Stimulated activated CD8-positive, alpha-beta memory T cell treated with anti-CD3 and anti-CD28 coated beads, Interleukin-2, amount 100 ng/mL, for 1 hour (primary cell): ENCODE measurements at places on chromosomes 5 and 9.

- no peak for DNase-seq
Measured at GRCh38 chr5:616484-617039, 4.4 kb downstream of the CEP72 start.

DNA sequence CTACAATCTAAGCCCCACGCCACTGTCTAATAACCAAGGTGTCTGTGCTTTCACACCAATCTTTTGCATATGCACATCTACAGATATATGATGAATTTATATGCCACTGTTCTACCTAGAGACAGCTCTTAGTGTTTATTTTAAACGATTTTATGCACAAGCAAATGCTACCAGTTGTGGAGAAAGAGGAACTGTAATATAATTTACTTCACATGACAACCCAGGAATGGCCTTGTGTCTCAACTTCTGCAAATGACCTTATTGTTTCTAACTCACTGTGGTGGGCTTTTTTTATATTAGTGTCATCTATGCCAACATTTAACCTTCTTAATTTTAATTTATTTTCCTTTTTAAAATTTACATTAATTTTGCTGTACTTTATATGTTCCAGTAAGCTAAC is 531.1 kb upstream of the TLE4 start:
- no peak for DNase-seq

DNA sequence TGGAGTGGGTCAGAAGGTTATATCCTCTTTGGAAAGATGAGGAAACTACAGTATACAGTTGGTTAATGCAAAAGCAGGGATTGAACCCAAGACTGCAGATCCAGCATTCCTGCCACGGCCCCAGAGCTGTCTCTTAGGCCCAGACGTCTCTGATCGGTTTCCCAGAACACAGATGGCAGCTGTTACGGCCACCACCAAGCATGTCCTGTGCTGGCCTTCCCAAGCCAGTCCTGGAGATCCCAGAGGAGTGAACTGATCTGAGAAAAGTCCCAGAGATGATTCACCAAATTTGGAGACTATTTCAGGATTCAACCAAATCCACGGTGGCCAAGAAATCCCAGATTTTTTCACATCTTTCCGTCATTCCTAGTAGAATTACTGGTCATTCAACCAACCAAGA is 20.1 kb downstream of the TNIP1 start:
- no peak for DNase-seq

- DNase-seq = no peak
Measured at GRCh38 chr9:69497816-69498215, 172.8 kb downstream of the ENTREP1 start.

DNA sequence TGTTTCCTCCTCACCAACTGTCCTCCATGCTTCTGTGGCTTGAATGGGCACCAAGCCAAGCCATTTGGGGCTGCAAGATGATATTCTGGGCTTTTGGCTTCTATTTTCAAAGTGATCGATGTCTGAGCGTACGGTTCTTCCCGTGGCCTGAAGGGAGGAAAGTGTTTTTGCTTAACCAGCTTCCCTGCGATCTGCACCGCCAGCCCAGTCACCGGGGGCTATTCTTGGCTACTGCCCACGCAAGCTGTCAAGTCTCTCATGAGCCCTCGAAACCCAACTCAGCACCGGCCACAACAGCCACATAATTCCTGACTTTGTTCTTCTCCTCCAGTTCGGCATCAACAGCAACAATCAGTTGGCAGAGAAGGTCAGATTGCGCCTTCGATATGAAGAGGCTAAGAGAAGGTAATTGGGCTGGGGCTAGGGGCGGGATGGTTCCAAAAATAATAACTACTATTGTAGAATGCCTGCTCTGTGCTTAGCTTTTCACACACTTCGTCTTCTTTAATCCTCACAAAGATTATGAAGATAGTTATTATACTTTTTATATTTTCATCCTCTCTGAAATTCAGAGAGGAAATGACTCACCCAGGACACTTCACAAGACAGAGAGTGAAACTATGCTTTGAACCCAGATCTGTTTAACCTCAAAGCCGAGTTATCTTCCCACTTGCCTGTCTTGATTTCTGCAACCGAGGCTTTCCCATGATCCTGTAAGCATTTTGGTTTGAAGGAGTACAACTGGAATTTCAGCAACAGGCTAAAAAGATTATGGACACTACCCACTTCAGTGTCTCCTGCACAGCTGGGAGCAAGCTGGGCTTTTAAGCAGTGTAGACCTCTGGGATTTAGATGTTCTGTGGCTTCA is 76.4 kb upstream of the RARS1 start:
- no peak for DNase-seq

DNA sequence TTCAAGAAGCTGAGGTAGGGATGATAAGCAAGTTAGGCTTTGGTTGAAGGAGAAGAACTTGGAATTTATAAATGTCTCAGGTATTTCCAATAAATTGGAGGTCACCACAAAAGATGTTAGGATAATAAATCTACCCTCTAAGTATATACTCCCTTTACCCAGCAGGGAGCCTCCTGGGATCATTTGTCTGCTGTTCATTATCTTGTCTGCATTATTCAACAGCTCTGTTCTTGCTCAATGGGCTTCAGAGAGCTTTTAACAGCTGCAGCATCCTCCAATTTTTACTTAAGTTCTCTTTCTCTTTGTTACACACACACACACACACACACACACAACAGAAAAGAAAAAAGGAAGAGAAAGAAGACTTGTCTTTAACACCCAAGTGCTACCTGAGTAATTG is 51.7 kb upstream of the VPS13A start:
- no peak for DNase-seq

DNA sequence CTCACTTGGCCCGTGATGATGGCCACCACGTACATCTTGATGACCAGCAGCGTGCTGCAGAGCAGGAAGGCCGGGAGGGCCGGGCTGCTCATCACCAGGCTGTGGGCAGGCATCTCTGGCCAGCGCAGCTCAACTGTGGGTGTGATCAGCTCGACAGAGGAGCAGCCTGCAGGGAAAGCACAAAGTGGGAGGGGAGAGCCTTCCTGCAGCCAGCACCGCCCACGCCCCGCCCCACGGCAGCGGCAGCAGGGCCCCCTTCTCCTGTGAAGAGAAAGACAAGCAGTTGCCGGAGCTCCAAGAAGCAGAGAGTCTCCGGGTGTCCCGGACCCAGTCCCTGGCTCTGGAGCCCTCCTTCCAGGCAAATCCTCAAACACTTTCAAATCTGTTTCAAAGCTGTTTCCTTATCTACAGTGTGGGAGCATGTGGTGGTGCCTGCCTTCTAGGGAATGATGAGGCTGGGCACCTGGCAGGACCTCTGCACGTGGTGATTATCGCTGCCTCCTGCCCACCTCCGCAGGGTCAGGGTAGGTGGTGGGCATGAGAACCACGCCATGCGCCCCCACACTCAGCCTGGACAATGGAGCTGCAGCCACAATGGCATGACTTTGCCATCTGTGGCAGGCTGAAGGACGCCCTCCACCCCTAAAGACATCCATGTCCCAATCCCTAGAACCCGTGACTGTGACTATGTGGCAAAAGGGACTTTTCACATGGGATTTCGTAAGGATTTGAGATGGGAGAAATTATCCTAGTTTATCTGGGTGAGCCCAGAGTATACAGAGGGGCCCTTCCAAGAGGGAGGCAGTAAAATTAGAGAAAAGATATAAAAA is at the start of gene PTGES:
Gene PTGES, minus strand, starts transcription at position 143 of the 830 bp plus-strand sequence. Its CDS starts 30 bp downstream, at position 113.
- DNase-seq = no peak
